ENCODE measurements at places on chromosomes 16 and 17.

GRCh38 chr16:15573274-15573895 lies 69.6 kb downstream of the MARF1 start:
- no peak for DNase-seq

DNA sequence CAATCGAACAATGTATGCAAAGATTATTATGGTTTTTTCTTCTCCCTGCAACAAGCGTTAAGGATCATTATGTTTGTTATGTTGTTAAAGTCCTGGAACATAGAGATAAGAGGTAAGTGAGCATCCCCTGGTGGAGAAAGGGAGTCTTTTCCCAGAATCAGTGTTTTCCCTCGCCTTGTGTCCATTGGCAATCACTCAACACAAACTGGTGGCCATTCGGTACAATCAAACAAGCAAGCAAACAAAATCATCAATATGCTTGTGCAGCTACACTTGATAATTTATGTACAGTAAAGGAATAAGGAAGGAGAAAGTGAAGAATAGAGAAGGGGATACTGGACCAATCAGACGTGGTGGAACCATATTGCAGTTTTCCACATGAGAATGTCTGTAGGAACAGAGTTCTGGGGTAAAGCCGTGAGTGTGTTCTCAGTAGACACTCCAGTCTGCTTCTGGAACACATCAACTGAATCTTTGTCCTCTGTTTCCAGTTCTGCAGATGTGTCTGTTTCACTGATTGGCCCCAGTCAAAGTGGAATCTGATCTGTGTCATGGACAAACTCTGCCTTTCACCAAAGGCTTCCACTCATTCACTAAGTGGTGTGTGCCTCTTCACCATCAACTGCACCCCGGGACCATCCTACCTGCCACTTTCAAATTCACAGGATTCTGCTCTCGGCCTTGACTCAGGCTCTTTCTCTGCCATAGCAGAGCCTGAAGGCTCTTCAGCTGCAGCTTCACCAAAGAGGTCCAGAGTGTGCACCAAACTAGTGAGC lies 169.5 kb downstream of the AHSP start:
- DNase-seq: no peak

- DNase-seq: no peak
Measured at GRCh38 chr16:85441189-85441889, 171.8 kb upstream of the GSE1 start.

- no peak for DNase-seq
Measured at GRCh38 chr16:82801361-82801760, 174.6 kb downstream of the CDH13 start.

GRCh38 chr17:4162775-4163466 lies 19.9 kb downstream of the CYB5D2 start:
- DNase-seq: no peak

- DNase-seq: no peak
Measured at GRCh38 chr17:28379814-28380801, 8.6 kb downstream of the SARM1 start.
